ENCODE measurements at places on chromosomes 11 and 22.

- DNase-seq, result no peak
These were observed 13.1 kb downstream of the RCN1 start for GRCh38 chr11:32103941-32104340.

DNA sequence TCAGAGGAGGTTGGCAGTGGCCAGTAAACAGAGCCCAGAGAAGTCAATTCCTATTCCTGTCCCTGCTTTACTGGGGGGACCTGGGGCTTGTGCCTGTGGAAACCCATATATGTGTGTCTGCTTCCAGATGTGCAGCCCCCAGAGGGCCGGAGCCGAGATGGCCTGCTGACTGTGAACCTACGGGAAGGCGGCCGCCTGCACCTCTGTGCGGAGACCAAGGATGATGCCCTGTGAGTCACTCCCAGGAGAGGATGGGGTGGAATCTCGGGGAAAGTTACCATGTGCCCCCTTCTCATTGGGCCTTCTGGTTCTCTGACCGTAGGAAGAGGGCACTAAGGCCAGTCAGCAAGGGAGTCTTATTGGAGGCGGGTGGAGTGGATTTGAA lies 5.3 kb downstream of the PLEKHB1 start:
- no peak for DNase-seq

DNA sequence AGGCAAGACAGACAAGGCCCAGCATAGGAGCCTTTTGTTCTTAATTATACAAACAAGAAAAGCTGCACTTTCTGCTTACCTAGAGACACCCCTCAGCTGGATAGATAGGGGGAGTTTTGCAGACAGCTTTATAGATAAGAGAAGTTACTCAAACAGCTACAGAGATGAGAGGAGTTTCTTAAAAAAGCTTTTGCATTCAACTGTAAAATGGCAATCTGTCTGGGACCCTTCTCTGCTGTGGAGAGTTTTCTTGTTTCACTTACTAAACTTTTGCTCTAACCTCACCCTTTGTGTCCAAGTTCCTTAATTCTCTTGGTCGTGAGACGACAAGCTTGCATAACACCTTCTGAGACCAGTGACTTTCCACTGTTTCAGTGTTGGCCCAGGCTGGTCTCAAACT lies 103.8 kb upstream of the CHORDC1 start:
- DNase-seq, result no peak

GRCh38 chr11:133382131-133382812 lies 150.0 kb downstream of the OPCML start:
- DNase-seq, result no peak

DNA sequence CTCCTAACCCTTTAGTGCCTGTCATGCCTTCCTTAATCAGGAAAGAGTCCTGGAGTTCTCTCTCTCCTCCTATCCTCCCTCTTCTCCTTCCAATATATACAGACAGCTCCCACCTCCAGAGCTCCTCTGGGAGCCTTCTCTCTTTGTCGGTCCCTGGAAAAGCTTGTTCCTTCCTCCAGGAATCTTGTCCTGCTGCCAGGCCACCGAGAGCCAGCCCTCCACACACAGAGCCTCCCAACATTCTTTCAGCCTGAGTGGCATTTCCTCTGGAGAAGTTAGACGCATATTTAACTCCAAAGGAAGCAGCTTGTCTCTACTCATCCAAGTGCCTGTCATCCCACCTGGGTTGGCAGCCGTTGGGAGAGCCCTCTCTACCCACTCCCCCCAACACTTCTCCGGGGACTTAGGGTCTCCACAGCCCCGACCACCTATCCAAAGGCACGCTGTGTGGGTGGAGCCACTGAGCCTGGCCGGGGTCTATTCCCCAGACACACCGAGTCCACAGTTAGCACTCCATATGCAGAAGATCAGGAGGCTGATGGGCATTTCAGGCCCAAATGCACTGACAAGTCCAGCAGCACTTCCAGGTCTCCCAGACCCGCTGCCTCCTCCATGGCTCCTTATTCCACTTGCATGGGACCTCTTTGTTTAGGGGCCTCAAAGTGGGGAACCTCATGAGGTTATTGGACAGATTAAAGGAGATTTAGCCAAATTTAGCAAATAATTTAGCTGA lies 31.1 kb downstream of the DKK3 start:
- DNase-seq, result no peak

GRCh38 chr11:48017831-48018527 lies 37.6 kb downstream of the PTPRJ start:
- no peak for DNase-seq

- no peak for DNase-seq
These were observed 28.1 kb downstream of the FGF4 start for GRCh38 chr11:69746752-69747742.

DNA sequence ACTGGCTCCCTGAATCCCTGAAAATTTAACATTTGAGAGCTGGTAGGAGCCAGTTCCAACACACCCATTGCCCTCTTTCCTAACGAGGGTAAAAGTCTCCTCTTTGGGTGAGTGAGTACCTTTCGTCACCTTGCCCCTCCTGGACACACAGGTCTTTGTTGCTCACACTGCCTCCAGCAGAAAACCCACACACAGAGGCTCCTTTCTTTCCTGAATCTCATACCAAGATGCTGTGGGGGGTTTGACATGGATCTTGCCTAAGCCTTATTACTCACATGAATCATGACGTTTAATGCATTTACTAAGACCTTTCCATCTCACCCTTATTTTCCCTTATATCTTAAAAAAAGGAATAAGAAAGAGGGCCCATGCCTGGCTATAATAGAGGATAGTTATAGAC lies 53.0 kb downstream of the PARVA start:
- no peak for DNase-seq

DNA sequence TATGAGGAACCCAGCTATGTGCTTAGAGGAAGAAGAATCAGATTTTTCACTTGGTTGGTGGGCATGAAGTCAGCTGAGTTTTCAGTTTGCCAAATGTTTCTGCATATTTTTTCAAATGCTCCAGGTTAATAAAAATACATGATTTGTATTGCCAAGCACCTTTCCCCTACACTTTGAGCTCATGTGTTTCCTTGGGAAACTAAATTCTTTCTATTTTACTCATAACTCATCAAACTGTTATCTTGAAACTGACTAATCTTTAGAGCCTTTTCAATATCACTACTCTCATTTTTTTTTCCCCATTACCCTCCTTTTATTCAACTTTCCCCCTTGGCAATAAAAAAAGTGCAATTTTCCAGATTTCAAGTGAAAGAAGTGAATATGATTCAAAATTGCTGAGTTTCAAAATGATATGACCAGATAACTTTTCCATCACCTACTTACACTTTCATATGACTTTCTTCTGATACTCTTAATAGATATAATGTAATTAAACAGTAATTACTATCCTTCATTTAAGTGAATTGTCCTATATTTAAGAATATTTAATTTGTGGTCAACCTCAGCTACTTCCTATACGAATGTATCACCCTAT lies 91.9 kb upstream of the SOX6 start:
- DNase-seq, result no peak

DNA sequence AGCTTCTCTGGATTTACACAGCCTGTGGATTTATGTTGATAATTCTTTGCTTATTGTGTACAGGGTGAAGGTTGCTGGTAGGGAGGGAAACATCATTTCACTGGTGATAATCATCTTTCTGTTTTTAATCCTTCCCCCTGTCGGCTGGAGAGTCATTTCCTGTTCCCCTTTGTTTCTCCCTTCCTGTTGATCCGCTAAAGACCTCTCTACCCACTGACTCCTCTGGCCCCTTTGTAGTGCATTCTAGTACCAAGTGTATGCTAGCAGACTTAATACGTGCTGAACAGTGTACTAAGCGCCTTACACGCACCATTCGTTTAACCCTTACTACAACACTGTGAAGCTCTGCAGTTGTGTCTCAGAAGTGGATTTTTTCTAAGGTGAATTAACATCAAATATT lies 19.0 kb upstream of the OR9Q1 start:
- DNase-seq, result no peak

GRCh38 chr11:35178067-35178805 lies 39.3 kb downstream of the CD44 start:
- no peak for DNase-seq

GRCh38 chr11:8698379-8698851 lies 15.8 kb downstream of the RPL27A start:
- no peak for DNase-seq

DNA sequence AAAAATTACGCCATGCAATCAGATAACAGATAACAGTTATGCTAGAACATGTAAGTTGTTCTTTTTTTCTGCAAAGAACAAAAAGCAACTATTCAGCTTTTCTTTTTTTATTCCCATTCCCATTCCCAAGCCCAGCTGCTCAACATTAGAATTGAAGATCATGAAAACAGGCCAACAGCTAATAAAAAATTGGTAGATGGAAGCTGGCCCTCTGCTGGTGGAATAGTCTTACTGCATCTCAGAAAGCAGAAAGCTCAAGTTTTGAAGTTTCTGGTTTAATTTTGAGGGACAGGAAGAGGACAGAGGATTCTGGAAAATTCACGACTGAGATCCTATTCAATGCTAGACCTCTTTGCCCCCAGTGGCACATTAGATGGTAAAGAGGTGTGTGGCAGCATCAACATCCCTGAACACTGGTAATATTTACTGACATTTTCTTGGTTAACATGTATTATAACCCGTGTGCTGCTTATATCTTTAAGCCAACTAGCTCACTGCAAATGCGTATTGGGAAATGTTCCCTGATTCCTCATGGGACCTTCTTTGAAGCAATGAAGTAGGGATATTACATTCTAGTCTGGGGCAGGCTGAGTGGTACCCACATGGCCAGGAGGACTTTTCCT lies 591.2 kb downstream of the OPCML start:
- DNase-seq, result no peak

GRCh38 chr22:24134090-24134846 lies 47.0 kb upstream of the SUSD2 start:
- DNase-seq, result peak; percentile 48

- DNase-seq, result peak; percentile 66
These were observed 25.4 kb downstream of the CREB3L1 start for GRCh38 chr11:46302866-46303265.

DNA sequence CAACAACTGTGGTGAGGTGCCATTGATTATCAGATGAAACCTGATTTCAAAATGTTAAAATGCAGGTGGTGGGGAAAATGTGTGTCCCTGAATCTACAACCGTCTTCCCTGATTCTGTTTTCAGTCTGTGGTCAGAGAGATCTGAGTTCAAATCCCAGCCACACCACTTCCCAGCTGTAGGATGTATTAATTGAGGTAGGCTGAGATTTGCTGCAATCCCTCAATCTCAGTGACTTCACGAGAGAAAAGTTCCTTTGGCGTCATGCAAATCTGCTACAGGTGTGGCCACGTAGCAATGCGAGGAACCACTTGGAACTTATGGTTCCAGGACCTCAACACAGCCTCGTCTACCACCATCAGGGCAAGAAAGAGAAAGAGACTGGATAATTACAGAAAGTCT lies 56.2 kb downstream of the BCL2L13 start:
- DNase-seq, result no peak

DNA sequence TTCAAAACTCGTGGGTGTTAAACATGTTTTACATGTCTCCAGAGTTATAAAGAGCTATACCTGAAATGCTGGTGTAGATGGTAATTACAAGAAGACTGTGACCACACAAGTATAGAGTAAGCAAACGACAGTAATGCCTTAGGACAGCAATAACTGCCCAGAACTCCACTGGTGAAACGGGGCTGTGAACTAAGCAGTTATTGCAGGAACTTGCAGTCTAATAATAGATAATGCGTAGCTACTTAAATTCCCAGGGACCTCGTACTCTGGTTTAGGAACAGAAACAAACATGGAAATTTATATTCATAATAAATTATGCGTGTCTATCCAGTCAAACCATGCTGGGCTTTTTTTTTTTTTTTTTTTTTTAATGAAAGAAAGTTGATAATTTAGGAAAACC lies 24.9 kb upstream of the TP53AIP1 start:
- no peak for DNase-seq

- no peak for DNase-seq
These were observed 57.1 kb upstream of the C11orf87 start for GRCh38 chr11:109364851-109365250.

DNA sequence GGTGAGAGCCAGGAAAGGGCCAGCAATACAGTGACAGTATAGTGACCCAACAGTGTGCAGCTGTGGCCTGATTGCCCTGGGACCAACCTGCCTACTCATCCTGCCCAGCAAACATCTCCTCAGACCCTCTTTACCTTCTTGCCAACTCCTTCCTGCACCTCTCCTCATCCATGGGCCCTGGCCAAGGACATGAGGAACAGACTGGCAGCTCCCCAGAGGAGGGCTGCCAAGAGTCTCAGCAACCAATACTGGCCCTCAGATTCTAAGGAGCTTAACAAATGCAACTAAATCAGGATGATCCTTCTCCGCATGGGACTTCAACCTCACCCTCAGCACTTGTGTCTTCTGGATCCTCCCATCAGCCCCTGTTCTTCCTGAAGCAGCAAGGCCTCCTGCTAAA lies 77.0 kb downstream of the RPL27A start:
- DNase-seq, result no peak
